ENCODE measurements at places on chromosomes 4 and X.

GRCh38 chrX:123743312-123743711 is 10.5 kb upstream of the THOC2 start:
- DNase-seq, result no peak

DNA sequence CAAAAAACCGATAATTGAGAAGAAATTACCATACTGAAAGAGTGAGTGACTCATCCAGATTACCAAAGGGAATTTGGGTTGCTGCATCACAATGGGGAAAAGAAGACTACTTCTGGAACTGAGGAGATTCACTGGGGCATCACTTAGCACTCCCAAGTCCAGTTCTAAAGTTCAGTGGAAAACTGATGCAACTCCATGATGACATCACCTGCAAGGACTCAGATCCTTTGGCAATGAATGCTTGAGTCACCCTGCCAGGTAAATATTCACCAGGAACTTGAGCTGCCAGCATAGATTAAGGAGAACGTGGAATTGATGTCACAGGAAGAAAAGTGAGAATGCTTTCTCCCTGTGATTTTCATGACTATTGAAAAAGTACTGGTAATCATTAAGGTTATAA is 32.0 kb upstream of the SMIM10L2A start:
- no peak for DNase-seq

DNA sequence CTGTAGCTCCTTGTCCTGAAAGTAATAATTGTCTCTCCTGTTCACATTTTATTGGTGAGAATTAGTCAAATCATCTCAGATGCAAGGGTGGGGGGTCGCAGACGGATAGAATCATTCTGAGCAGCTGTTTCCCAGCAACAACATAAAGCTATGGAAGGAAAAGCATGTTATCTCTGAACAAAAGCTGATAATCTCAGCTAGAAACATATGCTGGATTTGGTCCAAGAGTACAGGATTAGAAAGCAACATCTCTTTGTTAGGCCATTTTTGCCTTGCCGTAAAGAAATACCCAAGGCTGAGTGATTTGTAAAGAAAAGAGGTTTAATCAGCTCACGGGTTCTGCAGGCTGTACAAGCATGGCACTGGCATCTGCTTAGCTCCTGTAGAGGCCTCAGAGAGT is 472.8 kb upstream of the BOD1L1 start:
- DNase-seq, result no peak

- DNase-seq, result no peak
Observed at GRCh38 chr4:153469031-153469430, 2.9 kb downstream of the TMEM131L start.

GRCh38 chr4:8294036-8294435 is 24.5 kb downstream of the HTRA3 start:
- no peak for DNase-seq

- DNase-seq, result no peak
Observed at GRCh38 chrX:82775426-82775825, 732.7 kb upstream of the POU3F4 start.

- no peak for DNase-seq
Observed at GRCh38 chr4:170127758-170128157, 38.0 kb upstream of the AADAT start.

DNA sequence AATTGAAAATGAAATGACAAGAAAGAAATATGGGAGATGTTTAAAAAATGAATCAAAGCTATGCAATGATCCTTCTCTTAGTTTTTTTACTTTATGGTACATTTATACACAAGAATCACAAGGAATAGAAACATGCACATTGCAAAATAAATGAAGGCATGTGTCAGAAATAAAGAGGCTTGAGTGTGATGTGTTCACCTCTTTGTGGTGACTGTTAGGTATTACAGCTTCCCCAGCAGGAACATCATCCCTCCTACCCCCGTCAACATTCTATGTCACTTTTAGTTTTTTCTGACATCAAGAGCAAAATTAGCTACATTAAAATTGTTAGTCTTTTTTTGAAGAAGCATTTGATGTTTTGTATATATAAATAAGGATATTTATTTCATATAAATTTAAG is 214.8 kb downstream of the SLC4A4 start:
- no peak for DNase-seq

Measured in stimulated activated CD4-positive, alpha-beta T cell treated with anti-CD3 and anti-CD28 coated beads, Interleukin-12 subunit alpha, Interleukin-12 subunit beta, amount 100 ng/mL, for 4 hours (primary cell).